ENCODE measurements at places on chromosomes 3 and 15.

- no peak overlapping the region for H3K27ac ChIP-seq
- H3K4me3 ChIP-seq = no peak overlapping the region
- H3K36me3 ChIP-seq = peaks cover 11% of the 10 kb centered on the region
- peaks cover 6% of the 10 kb centered on the region for H3K4me1 ChIP-seq
Measured at GRCh38 chr3:108218811-108219210, 3.4 kb downstream of the IFT57 start.

- H3K27me3 ChIP-seq = no peaks in the 10 kb centered on the region
- no peaks in the 10 kb centered on the region for H3K4me1 ChIP-seq
- DNase-seq = no peak
- H3K36me3 ChIP-seq = no peaks in the 10 kb centered on the region
- H3K4me3 ChIP-seq = no peak overlapping the region
Measured at GRCh38 chr3:193943200-193943599, 192.7 kb upstream of the HES1 start.

GRCh38 chr15:69766156-69766555 lies 313.5 kb downstream of the RPLP1 start:
- no peak overlapping the region for H3K4me3 ChIP-seq
- H3K36me3 ChIP-seq = no peaks in the 10 kb centered on the region
- peaks cover 19% of the 10 kb centered on the region for H3K4me1 ChIP-seq
- H3K27ac ChIP-seq = no peak overlapping the region
- no peak for DNase-seq

DNA sequence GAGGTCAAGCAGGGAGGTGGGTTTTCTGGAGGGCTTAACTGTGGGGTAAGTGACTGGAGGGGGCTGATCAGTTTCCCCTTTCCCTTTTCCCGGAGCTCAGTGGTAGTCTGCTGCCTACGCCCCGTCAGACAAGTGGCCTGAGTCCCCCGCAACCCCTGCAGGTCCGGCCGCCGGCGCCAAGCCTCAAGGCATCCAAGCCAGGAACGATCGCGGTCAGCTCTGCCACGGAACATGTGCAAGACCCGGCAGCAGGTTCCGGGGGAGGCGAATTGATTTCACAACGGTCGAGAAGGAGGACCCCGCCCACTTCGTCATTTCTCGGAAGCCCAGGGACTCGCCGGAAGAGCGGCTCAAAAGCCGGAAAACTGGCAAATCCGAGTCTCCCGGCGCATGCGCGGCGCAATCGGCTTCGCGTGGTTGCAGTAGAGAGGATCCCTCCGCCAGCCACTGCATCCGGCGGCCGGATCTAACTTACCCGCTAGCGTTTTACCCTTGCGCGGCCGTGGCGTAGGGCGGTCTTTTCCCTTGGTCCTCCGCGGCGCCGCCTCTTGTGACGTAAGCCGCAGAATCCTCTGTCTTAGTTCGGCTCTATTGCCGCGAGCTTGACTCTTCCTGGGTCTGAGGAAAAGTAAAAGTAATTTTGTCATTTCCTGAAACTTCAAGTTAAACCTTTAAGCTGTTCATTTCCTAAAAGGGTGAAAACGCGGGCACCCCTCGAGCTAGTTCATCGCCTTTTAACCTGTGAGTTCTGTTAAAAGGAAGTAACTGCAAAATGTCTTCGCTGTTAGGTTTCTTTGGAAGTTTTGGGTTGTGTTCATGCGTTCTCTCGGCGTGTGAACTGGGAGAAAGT lies 14.9 kb upstream of the CCNL1 start:
- peaks cover 18% of the 10 kb centered on the region for H3K4me1 ChIP-seq
- H3K4me3 ChIP-seq = peak overlapping the region; percentile 65
- peak overlapping the region; percentile 96 for H3K27ac ChIP-seq
- no peaks in the 10 kb centered on the region for H3K36me3 ChIP-seq
- H3K27me3 ChIP-seq = no peaks in the 10 kb centered on the region

DNA sequence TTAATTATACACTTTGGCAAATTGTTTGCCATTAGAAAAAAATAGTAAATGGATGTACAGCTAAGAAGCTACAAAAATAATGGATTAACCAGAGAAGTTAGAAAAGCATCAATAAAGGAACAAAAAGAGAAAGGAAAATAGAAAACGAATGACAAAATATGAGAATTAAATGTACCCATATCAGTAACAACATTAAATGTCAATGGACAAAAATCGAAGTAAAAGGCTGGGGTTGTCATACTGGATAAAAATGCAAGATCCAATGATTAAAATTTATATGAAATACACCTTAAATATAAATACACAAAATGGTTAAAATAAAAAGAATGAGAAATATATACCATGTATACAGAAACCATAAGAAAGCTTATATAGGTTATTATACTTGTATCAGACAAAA lies 470.6 kb downstream of the OCA2 start:
- H3K27me3 ChIP-seq = no peaks in the 10 kb centered on the region
- no peaks in the 10 kb centered on the region for H3K36me3 ChIP-seq
- H3K27ac ChIP-seq = no peak overlapping the region
- H3K4me1 ChIP-seq = no peaks in the 10 kb centered on the region

DNA sequence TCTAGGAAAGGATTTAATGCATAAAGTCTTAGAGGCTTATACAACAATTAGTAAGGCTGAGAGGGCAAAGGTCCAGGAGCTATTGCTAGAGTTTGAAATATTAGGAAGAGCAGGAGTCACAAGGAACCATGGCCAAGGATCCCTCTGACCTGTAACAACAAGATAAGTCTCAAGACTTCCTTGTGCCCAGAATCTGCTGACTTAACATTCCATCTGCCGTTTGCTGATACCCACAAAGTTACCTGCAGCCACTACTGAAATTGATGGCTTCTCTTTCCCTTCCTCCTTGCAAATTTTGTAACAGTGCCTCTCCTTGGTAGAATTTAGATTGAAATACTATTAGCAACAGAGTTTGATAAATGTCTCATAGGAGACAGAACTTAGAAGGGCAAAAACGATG lies 4.7 kb upstream of the MYEF2 start:
- H3K27ac ChIP-seq = no peak overlapping the region
- DNase-seq = no peak
- H3K4me1 ChIP-seq = peaks cover 3% of the 10 kb centered on the region
- H3K4me3 ChIP-seq = no peak overlapping the region
- peaks cover 8% of the 10 kb centered on the region for H3K27me3 ChIP-seq

DNA sequence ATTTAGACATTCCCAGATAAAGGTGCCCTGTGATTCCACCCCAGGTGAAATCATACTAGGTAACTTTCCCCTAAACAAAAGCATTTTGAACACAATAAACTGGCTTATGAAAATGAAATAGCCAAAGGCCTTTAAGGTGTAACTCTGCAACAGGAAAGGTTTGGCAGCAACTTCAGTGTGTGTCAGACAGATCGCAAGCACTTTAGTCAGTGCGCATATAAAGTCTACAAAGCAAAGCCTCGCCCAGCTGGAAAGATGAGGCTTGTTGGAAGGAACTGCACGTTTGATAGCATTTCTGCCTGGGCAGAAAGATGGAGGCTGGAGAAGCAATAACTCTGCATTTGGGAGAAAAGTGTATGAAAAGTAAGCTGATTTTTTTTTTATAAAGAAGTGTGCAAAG lies 57.9 kb downstream of the PRICKLE2 start:
- no peaks in the 10 kb centered on the region for H3K4me1 ChIP-seq
- no peak overlapping the region for H3K27ac ChIP-seq
- no peak for DNase-seq
- no peak overlapping the region for H3K4me3 ChIP-seq
- H3K27me3 ChIP-seq = no peaks in the 10 kb centered on the region

- no peak overlapping the region for H3K4me3 ChIP-seq
- DNase-seq = no peak
- no peaks in the 10 kb centered on the region for H3K4me1 ChIP-seq
- H3K27me3 ChIP-seq = no peaks in the 10 kb centered on the region
- H3K27ac ChIP-seq = no peak overlapping the region
Measured at GRCh38 chr3:124919756-124920155, 14.8 kb downstream of the MUC13 start.

DNA sequence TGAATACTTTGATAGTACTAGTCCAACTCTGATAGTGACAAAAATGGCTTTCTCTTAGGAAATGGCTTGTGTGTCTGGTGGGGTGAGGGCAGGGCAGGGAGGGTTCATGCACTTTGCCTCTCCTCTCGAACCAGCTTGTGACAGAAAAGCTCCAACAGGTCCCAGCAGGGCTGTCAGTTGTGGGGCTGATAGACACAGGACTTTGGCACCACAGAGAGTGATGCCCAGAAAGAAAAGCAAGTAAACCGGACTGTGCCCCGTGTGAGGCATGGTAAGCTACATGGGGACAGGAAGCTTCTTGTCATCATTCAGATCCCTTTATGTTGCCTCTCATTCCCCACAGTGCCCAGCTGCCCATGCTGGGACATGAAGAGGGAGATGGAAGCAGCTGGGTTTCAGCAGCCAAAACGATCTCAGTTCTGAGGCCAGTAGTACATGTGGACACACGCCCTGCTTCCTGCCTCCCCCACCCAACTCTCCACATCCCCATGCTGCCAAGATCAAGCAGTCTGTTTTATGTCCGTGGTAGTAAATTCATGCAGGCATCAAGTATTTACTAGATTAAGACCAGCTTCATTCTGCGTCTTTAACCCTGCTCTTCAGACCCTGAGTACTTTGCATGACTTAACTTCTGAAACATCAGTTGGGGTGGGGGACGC lies 29.7 kb upstream of the LIPC start:
- no peak overlapping the region for H3K27ac ChIP-seq
- no peaks in the 10 kb centered on the region for H3K4me1 ChIP-seq
- H3K27me3 ChIP-seq = no peaks in the 10 kb centered on the region
- no peak for DNase-seq

- peaks cover 5% of the 10 kb centered on the region for H3K27me3 ChIP-seq
- H3K27ac ChIP-seq = no peak overlapping the region
- DNase-seq = no peak
- no peak overlapping the region for H3K4me3 ChIP-seq
- no peaks in the 10 kb centered on the region for H3K4me1 ChIP-seq
- no peaks in the 10 kb centered on the region for H3K36me3 ChIP-seq
Measured at GRCh38 chr15:70702584-70702983, 60.8 kb downstream of the UACA start.

DNA sequence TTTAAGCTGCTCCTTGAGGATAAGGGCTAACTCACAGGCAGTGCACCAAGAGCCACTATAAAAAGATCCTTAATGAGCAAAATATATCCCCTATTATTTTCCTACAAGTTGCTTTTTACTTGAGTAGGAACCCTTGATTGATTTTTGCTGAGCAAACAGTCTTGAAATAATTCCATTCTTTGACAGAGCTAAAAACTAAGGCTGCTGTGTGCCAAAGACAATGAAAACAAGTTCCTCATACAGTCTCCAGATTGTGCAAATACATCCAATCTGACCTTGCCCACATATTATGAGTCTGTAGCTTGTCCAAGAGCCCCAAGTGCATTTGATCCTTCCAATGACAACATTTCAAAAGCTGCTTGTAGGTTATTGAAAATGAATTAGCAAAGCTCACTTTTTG lies 15.0 kb downstream of the PRKAR2A start:
- no peak for DNase-seq
- H3K4me1 ChIP-seq = peaks cover 3% of the 10 kb centered on the region
- H3K27ac ChIP-seq = no peak overlapping the region
- H3K4me3 ChIP-seq = no peak overlapping the region
- H3K36me3 ChIP-seq = peaks cover 3% of the 10 kb centered on the region

DNA sequence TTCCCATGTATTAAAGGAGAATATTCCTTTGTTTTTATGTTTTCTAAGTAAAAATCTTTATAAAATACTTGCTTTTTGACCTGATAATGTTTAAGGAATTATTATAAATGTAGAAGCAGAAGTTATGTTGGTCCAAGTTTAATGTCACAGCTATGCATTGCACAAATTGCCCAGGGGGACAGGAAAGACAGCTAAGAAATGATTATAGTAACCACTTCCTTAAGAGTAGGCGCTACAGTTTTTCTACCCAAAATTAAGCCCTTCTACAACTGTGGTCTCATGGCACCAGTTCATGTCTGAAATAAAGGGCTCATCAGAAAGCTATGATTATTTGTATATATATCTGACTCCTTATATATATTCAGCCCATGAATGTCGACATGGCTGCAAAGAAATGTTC lies 176.4 kb downstream of the GBE1 start:
- DNase-seq = no peak
- no peak overlapping the region for H3K4me3 ChIP-seq
- H3K27me3 ChIP-seq = no peaks in the 10 kb centered on the region
